ENCODE measurements at places on chromosomes 4 and X.

- peak; percentile 32 for DNase-seq
These were observed 2.7 kb downstream of the GJB1 start for GRCh38 chrX:71225676-71226075.

DNA sequence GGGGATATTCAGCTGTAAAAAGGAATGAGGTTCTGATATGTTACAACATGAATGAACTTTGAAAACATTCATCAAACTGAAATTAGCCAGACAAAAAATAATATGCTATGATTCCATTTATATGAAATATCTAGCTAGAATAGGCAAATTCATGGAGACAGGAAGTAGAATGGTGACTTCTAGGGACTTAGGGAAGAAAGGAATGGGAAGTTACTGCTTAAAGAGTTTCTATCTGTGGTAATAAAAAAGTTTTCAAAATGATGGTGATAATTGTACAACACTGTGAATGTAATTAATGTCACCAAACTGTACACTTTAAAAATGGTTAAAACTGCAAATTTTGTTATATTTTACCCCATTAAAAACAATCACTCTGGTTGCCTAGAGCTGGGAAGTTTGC lies 30.2 kb downstream of the SMIM14 start:
- DNase-seq, result no peak

- no peak for DNase-seq
These were observed 1111.8 kb upstream of the LCORL start for GRCh38 chr4:19133315-19133714.

DNA sequence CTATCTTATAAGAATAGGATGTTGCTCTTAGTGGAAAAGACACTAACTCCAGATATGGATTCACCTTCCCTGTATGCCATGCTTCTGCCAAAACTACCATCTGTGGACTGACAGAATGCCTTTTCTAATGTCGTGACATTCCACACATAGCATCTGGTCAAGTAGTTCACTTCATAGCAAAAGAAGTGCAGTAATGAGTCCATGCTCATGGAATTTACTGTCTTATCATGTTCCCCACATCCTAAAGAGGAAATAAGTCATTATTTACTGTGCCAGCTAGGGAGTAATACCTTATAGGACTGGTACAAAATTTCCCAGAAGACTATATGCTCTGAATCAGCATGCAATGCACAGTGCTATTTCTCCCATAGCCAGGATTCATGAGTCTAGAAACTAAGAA lies 562.4 kb downstream of the TLL1 start:
- no peak for DNase-seq

All from KBM-7 (cell line).